Omental fat pad (tissue), 4 donors: ENCODE measurements at places on chromosomes 16 and 17.

DNA sequence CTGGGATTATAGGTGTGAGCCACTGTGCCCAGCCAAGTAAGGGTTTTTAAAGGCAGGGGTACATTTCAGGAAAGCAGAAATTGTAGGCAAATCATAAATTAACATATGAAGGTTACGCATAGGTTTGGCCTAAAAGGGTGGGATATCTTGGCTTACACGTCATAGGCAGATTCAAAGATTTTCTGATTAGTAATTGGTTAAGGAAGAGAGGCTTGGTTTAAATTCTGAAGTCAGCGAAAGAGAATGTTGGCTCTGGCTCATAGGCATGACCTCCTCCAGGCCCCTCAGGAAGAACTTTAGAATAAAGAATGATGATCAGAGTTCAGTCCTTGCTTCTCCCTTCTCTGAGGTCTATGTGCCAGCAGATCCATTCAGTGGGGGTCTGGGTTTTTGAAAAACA, 124.8 kb upstream of the RBBP6 start:
- DNase-seq = no peak

- no peak for DNase-seq
These were observed 4.3 kb downstream of the ADCY7 start for GRCh38 chr16:50270510-50271147.

DNA sequence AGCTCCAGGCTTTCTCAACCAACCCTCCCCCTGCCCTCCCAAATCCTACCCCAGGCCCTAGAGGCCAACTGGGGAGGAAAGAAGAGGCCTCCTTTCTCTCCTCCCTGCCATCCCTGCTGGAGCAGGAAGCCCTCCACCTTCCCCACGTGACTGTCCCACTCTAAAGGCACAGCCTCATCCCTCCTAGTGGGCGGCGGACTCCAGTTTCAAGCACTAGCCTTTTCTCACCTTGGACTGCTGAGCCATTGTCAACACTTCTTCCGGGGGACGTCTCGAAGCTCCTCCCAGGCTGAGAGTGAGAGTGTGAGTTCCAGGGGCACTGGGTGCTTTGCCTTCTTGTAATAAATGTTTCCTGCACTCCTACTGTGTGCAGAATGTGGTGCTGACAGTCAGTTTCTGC, 21.4 kb upstream of the IRX6 start:
- no peak for DNase-seq

- no peak for DNase-seq
These were observed 11.4 kb downstream of the MYLK3 start for GRCh38 chr16:46736695-46737094.

GRCh38 chr16:22765479-22765878, 48.5 kb upstream of the HS3ST2 start:
- DNase-seq = no peak

DNA sequence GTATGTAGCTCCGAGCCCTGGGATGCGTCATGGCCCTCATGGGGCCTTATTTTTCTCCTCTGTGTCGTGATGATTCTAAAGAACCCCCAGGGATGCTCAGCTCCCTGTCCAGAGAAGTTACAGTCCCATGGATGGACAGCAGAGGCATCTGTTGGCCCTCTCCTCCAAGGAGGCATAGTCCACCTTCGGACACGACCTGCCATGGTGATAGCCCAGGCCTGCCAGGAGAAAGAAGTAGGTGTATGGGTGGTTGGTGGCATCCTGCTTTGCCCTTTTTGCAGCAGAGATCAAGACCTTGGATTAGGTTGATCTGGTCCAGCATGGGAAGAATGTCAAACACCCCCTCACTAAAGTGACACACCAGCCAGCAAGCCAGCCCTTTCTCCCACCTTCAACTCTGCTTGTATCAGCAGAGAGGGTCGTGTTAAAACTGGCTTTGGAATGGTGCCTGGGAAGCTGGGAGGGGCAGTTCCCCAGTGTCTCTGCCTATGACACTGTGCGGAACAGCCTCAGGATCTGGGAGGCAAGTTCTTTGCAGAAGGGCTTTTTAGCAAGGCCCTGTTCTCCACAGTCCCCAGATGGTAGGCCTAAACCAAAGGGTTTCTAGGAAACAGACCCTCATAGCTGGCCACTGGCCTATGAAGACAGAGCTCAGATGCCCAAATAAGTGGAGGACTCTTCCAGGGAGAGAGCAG, 259.9 kb upstream of the RPL38 start:
- no peak for DNase-seq

GRCh38 chr17:73547790-73548189, 96.5 kb downstream of the SDK2 start:
- no peak for DNase-seq

DNA sequence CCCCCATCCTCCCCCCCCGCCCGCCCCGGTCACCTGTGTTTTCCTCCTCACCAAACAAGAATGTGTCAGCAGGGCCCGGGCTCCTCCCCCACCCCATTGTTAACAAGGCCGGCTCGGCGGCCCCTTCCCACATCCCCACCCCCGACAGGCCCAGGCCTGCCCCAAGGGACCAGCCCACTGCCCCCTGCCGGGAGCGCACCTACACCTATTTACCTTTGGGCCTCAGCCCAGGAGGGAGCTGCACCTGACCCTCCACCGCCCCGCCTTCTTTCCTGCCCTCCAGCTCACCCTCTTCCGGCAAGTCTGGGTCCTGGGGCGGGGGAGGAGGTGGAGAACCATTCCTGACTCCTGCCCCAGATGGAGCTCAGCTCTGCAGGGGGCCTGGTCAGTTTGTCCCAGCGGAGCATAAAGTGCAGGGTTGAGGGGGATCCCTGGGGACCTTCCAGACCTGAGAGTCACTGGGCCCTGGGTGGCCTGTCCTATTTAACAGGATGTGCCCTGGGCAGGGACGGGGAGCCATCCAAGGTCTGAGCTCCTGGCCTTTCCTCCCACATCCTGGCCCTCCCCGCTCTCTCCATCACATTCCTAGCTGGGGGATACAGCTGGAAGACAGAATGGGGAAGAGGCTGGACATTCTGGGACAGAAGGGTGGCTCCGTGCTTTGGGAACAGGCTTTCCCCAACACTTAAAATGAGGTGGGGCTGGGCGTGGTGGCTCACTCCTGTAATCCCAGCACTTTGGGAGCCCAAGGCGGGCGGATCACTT, 8.3 kb downstream of the FOXJ1 start:
- DNase-seq = no peak

DNA sequence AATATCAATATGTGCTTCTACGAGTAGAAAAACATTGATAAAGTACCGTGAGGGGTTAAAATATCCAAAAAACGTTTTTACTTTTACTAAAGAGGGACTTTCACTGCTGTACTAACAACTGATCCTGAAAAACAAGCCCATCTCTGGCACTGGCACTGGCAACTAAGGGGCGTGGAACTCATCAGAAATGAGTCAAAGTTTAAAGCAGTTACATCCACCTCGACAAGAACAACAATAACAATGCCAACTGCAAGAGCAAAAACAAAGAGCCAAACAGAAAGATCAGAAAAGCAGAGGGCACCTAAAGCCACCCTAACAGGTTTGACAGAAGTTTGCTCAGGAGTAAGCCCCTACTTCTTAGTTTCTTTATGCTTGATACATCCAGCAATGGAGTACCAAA, 13.1 kb downstream of the MBTPS1 start:
- DNase-seq = no peak

GRCh38 chr16:46822270-46822669, 8.7 kb downstream of the C16orf87 start:
- DNase-seq = no peak

GRCh38 chr16:66008136-66008535, 358.4 kb upstream of the CDH5 start:
- DNase-seq = no peak

- DNase-seq = no peak
These were observed 7.9 kb downstream of the PRSS54 start for GRCh38 chr16:58286769-58287433.

DNA sequence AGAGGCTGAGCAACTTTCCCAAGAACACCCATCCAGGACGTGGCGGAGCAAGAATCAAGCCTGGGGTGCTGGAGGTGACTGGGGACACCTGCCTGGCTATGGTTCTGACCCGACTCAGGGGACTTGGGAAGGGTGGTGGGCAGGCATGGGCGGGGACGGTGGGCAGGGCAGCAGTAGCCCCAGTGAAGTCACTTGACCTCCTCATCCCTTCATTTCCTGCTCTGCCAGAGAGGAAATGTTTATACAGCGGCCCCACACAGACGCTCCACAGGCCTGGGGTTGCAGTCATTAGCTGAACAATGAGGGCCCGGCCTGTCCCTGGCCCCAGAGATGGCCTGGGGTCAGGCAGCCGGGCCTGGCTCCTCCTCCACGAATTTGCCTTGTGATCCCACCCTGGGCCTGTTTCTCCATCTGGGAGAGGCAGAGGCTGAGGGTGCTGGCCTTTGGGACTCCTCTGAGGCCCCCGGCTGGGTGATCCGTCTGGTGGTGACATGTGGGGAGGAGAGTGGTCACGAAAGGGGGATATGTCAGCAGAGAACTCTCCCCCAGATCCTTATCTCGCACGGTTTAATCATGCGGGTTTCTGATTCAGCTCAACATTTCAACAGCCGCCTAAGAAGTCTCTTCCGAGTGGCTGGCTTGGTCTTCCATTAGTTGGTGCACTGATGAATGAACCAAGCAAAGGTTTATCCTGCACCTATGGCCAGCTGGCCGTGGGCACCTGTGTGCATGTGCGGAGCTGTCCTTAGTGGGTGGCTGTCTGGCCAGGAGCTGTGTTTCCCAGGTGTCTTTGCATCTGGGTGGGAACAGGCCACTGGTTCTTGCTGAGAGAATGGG, 175.9 kb downstream of the IRF8 start:
- DNase-seq = no peak

DNA sequence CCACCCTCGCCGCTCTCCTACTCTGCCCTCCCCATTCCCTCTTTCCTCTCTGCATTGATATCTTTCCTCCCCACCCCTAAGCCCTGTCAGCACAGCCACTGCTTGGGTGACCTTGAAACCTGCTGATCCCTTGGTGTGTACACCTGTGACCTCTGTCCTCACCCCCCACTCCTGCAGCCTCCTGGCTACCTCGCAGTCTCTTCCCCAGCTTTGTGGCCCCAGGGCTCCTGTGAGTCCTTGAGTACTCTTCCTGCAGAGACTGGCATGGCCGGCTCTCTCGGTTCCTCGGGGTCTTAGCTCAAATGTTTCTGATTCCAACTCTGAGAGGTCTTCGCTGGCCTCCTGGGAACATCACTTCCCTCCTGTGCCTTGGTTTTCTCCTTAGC, 31.7 kb downstream of the ADCY7 start:
- no peak for DNase-seq

- no peak for DNase-seq
These were observed 37.5 kb downstream of the DHRS7B start for GRCh38 chr17:21164216-21164615.

DNA sequence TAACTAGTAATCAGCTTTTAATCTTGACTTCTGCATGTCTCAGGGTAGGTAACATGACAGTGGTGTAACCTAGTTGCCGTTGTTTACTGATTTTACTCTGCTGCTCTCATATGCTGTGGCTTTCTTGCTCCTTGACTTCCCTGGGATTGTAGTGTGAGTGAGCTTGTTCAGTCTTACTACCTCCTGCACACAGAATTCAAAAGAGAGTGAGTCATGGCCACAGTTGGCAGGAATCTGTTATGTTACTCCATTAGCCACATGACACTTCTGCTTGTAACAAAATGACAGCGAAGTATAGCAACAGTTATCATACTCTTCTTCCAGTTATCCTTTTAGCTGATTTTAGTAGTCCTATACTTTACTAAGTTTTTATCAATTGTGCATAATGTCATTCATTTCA, 18.8 kb downstream of the TNRC6A start:
- no peak for DNase-seq
